ENCODE measurements at places on chromosomes 1 and 21. TPM values are rescaled to one million over a fixed set of nuclear protein-coding genes. Genes with fewer than 3 reads are reported as not detected.

SMIM12 gene
- total RNA-seq = 34.2 TPM

CEP85 gene
- total RNA-seq = 1.3 TPM

DNA sequence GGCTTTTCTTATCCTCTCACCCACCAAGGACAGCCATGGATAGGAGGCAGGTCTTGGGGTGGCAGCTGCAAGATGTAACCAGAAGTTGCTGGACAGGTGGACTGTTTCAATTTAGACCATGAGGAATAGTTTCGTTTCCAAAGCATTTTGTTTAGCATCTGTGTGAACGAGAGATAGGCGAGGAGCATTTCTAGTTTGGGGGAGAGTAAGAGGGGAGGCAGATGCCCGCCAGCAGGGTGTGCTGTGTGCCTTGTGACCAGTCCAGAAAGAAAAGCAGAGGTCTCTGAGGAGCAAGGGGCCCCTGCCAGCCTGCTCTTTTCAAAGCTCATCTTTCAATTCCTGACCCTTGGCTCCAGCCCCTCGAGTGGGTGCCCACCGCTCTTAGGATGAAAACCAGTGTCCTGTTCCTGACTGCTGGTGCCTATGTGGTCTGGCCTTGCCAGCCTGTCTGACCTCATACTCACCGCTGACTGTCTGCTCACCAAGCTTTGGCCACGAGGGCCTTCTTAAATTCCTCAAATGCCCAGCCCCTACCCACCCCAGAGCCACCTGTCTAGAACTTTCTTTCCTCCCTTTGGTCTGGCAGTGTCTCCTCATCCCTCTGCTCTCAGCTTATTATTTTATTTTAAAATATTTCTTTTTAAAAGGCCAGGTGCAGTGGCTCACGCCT, 8.5 kb downstream of the SERINC2 start:
- no peaks in the 10 kb centered on the region for H3K36me3 ChIP-seq
- no peak overlapping the region for H3K27ac ChIP-seq
- no peak for ATAC-seq
- no peaks in the 10 kb centered on the region for H3K4me1 ChIP-seq
- peaks cover 7% of the 10 kb centered on the region for H3K27me3 ChIP-seq

TTC3 gene
- 128 TPM for total RNA-seq

DNA sequence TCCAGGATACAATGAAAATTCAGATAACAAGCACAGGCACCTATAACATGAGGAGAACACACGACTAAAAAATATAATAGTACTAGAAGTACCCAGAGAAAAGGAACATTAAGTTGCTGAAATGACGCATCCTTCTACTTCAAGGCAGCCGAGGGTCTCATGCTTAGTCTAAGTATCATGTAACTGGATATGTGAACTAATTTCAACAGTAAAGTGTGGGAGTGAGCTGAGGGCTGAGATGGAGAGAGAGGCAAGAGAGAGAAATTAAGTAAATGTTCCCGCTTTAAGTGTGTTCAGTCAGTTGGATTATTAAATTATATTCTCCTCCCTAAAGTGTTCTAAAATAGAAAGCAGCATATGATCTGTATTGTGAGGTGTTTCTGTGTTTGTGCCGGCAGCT, 152.2 kb upstream of the KRTAP19-8 start:
- H3K4me3 ChIP-seq = no peak overlapping the region
- no peaks in the 10 kb centered on the region for H3K27me3 ChIP-seq
- H3K36me3 ChIP-seq = no peaks in the 10 kb centered on the region

DNA sequence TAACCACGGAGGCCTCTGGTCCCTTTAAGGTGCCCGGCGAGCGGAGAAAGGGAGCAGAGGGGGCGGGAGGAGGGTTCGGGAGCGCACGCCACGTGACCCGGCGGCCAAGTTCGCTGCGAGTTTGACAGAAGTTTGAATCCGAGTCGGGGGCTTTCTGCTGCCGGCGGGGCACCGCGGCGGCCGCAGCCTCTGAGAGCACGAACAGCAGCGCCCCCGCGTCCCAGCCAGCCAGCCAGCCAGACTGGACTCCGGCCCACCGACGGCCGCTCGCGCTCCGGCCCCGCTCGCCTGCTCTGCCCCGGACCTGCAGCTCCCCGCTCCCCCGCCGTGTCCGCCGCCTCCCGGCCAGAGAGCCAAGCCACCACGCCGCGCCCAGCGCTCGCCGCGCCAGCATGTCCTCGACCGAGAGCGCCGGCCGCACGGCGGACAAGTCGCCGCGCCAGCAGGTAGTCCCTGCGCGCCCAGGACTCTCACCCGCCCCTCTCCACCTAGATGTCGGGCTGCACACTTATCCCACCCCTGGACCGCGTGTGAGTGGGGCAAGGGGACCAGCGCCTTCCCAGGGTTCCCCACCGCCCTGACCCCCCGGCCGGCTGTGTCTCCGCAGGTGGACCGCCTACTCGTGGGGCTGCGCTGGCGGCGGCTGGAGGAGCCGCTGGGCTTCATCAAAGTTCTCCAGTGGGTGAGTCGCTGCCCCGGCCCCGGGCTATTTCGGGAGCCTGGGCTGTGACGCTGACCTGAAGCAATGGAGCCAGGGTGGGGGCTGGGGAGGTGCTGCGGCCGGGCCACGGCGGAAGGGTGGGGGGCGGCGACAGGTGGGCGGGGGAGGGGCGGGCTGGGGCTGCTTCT, at the start of gene SYPL2:
Gene SYPL2 (plus strand): TSS at position 95 of the 849 bp plus-strand sequence. CDS start 298 bp downstream, at position 393.
- peak; percentile 89 for ATAC-seq
- H3K4me3 ChIP-seq = peak within 1 kb of the TSS; percentile 71
- H3K36me3 ChIP-seq = no peaks in the 10 kb centered on the region
- H3K4me1 ChIP-seq = no peaks in the 10 kb centered on the region
- peak within 1 kb of the TSS; percentile 87 for H3K27ac ChIP-seq
- H3K27me3 ChIP-seq = peaks cover 12% of the 10 kb centered on the region

SLC50A1 gene
- total RNA-seq = 12.5 TPM

GUCA2B gene
- not detected for total RNA-seq

NR5A2 gene
- 2.3 TPM for total RNA-seq

GRCh38 chr1:44721485-44722361, 9.2 kb downstream of the RNU5D-1 start:
- ATAC-seq = peak; percentile 73
- no peak overlapping the region for H3K4me3 ChIP-seq
- H3K27ac ChIP-seq = no peak overlapping the region
- no peaks in the 10 kb centered on the region for H3K4me1 ChIP-seq
- H3K27me3 ChIP-seq = peaks cover 21% of the 10 kb centered on the region

SAMD13 gene
- 0.31 TPM for total RNA-seq

CRNN gene
- total RNA-seq = 3.5 TPM

ADAMTS4 gene
- total RNA-seq = 5.1 TPM

KCND3 gene
- total RNA-seq = 36.2 TPM

DNA sequence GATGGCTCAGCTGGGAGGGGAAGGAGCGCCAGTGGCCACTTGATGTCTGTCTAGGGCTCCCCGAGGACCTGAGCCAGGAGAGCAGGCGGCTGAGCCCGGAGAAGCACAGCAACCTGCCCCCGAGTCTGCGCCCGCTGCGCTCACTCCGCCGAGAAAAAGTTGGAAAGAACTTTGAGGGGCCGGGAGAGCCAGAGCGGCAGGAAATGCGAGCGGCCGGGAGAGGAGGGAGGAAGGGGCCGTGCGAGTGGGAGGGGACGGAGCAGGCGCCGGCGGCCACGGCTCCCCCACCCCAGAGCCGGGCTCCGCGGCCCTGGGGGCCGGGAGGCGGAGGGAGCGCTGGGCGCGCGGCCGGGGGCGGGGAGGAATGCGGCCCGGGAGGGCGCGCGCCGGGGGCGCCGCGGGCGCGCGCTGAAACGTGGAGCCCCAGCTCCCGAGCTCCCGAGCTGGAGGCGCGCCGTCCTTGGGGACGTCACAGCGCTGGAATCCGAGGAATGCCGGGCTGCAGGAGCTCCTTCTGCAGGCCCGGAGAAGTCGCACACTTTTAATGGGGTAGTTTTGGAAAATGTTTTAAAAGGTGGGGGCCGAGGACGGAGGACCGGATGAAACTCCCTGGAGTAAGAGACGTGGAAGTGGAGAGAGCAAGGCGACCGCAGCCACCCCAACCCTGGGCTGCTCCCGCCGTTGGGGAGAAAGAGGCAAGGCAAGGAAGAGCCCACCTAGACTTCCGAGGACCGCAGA, at the start of gene PTPN14:
Gene PTPN14 (minus strand): TSS at position 167 of the 738 bp plus-strand sequence. CDS start 86,799 bp downstream, outside the sequence.
- peak; percentile 92 for ATAC-seq
- H3K4me1 ChIP-seq = no peaks in the 10 kb centered on the region
- H3K4me3 ChIP-seq = peak within 1 kb of the TSS; percentile 63
- H3K36me3 ChIP-seq = no peaks in the 10 kb centered on the region
- H3K27ac ChIP-seq = peak within 1 kb of the TSS; percentile 97

GRCh38 chr1:211811848-211812247, 18.7 kb downstream of the LPGAT1 start:
- H3K27ac ChIP-seq = no peak overlapping the region
- no peak for ATAC-seq
- H3K36me3 ChIP-seq = no peaks in the 10 kb centered on the region
- H3K4me1 ChIP-seq = no peaks in the 10 kb centered on the region
- no peak overlapping the region for H3K4me3 ChIP-seq

ATP1A4 gene
- not detected for total RNA-seq
